Fibroblast of skin of scalp (primary cell): ENCODE measurements at places on chromosomes 12 and 14.

GRCh38 chr12:95966287-95966870 is 23.2 kb downstream of the AMDHD1 start:
- no peak for DNase-seq

GRCh38 chr12:104353012-104353981 is 49.8 kb downstream of the EID3 start:
- no peak for DNase-seq

DNA sequence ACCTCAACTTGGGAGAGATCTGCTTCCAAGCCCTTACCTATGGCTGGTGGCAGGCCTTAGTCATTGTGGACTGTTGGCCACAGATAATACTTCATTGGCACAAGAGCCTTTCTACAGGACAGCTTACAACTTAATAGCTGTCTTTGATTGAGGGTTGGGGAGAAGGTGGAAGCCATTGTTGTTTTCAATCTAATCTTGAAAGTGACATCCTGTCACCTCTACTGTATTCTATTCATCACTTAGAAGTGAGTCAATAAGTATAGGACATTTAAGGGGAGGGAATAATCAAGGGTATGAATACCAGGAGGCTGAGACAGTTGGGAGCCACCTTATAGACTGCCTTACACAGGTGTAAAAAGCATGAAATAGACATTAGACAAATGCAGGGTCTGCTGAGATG is 906.3 kb downstream of the NRXN3 start:
- DNase-seq, result no peak

- peak; percentile 65 for DNase-seq
These were observed 80.9 kb downstream of the SLC41A2 start for GRCh38 chr12:104877103-104877705.

GRCh38 chr12:102806110-102806509 is 110.9 kb downstream of the PAH start:
- DNase-seq, result no peak

DNA sequence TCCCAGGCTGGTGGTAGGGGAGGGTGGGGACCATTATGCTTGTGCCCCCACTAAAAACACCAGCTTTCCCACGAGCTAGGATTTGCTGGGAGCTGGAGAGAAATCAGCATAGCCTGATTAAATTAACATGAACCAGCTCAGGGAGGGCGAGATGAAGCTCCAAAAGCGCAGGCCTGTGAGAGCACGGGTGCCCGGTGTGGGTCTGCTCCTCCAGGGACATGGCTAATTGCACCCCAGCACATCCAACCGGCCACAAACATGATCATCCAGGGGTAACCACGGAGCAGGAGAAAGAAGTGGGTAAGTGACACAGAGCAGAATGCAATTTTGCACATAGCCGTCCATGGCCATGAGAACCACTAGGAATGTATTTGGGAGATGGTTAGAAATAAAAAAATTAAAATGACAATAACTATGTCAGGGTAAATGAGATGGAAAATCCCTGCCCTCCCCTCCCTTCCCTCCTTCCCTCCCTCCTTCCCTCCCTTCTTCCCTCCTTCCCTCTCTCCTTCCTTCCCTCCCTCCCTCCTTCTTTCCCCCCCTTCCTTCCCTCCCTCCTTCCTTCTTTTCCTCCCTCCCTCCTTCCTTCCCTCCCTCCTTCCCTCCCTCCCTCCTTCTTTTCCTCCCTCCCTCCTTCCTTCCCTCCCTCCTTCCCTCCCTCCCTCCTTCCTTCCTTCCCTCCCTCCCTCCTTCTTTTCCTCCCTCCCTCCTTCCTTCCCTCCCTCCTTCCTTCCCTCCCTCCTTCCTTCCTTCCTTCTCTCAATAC is 26.9 kb downstream of the CLMN start:
- no peak for DNase-seq

- DNase-seq, result peak; percentile 45
These were observed 153.4 kb upstream of the PDZRN4 start for GRCh38 chr12:41034686-41035085.

GRCh38 chr14:61227884-61228591 is 53.1 kb downstream of the TMEM30B start:
- no peak for DNase-seq

GRCh38 chr14:63465347-63465746 is 77.8 kb downstream of the PPP2R5E start:
- DNase-seq, result no peak

DNA sequence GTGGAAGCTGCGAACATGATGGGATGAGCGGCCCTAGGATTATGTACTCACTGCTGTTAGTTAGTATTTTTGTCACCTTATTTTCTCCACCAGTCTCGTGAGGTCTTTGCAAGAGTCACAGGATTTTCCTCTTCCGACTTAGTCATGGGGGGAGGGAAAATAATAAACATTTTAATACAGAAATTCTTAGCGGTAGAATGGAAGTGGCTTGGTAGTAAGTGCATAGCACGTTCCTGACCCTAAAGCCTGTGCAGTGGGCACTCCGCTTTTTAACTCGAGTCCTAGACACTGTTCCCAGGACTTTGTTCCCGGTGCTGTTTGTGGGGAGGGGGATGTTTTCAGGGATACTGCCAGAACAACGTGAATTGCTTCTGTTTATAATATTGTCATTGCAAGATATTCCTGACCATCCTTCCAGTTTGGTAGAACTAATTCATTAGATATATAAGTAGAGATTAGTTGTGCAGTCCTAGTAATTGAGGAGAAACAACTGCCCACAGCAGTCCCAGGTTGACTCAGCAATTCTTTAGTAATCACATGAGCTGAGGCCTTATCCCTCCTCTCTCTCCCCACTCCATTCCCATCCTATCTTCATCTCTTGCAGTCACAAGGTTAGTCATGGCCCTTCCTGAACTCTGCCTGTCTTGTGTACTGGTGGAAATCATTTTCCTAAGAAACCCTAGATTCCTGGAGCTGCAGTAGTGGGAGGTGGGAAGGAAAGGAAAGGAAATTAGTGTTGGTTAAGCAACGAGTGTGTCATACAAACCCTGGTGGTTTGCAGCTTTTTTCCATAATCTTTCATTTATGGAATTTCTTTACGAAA is 799 bp downstream of the SLC38A6 start:
- DNase-seq, result peak; percentile 64
